ENCODE measurements at places on chromosomes 2 and 18. TPM values are rescaled to one million over a fixed set of nuclear protein-coding genes. Genes with fewer than 3 reads are reported as not detected.

GRCh38 chr2:169767243-169767888 is 31.3 kb upstream of the SSB start:
- DNase-seq = no peak

- no peak for DNase-seq
Observed at GRCh38 chr2:1715184-1716013, 28.9 kb downstream of the PXDN start.

- no peak for DNase-seq
Observed at GRCh38 chr2:49569176-49569575, 414.9 kb upstream of the FSHR start.

DNA sequence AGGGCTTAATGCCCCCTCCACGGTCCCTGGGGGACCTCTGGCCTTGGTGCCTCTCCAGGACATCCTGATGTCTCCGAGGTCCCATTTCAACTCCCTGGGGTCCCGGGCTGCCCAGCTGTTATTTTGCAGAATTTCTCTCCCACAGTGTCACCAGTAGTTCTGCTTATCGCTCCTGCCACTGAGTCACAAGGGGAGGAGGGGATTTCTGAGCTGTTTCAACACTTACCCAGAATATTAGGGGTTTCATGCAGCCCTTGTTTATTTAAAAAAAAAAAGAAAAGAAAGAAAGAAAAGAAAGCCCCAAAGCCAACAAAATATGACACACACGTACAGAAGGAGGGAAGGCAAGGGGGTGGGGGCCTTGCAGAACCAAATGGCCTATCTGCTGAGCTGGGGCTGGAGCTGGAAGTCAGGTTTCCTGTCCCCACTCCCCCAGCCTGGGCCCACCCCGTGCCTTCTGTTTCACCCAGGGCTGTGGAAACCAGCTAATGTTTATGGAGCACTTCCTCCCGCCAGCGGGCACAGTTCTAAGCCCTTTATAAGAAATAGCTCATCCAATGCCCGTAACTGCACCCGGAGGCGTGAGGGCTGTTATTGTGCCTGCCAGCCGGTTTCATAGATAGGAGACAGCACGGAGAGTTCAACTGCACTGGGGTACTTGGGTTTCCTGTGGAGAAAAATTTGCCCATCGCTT is 8.4 kb upstream of the ARID5A start:
- no peak for DNase-seq

DNA sequence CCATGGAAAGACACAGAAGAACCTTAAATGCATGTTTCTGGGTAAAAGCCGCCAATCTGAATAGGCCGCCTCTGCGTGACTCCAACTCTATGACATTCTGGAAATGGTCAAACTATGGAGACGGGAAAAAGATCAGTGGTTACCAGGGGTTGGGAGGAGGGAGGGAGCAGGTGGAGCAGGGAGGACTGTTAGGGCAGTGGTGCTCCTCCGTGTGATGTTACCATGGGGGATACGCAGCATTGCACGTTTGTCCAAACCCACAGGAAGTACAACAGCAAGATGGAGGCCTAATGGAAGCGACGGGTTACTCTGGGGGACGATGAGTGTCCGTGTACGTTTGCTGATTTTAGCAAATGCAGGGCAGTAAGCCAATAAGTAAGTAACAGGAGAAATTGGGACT is 17.2 kb downstream of the TMEM18 start:
- no peak for DNase-seq

DNA sequence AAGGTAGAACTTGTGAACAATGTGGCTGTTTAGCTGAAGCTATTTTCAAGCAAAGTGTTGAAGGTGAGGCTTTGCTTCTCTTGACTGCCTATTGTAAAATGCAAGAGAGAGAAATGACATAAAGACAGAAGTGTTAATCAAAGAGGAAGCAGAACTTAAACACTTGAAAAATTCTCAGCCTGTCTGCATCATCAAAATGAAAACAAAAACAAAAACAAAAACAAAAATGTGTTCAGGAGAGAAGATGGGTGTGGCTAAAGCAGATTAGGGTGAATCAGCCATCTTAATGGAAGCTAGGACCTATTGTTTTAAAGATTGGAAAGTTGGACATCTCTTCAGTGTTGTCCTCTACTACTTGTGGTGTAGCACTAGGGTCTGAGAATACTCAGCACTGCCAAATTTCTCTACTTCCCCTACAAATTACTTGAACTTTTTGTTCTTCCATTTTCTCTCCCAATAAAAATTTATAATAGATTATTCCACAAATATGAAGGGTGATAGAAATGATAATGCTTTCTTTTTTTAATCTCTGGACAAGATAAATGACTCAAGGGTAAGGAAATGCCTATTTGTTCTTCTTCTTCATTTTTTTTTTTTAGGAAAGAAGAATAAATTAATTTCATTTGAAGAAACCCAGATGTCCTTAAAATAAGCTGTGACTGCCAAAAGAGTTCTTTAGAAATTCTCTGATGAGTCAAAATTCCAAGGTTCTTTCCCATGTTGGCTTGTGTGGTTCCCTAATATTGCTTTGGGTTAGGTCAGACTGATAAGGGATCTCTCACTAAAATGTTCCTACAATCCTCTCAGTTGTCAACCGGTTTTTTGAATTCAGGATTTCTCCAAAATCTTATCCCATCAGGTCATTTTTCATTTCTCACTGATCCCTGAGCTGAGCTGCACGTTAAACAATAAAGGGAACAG is 571.2 kb upstream of the ZEB2 start:
- no peak for DNase-seq

- no peak for DNase-seq
Observed at GRCh38 chr18:3590096-3590630, 140.2 kb downstream of the TGIF1 start.

GRCh38 chr2:240130393-240131195 is 5.5 kb downstream of the COPS9 start:
- no peak for DNase-seq

GRCh38 chr18:75183524-75183923 is 25.4 kb downstream of the PTGR3 start:
- no peak for DNase-seq

DNA sequence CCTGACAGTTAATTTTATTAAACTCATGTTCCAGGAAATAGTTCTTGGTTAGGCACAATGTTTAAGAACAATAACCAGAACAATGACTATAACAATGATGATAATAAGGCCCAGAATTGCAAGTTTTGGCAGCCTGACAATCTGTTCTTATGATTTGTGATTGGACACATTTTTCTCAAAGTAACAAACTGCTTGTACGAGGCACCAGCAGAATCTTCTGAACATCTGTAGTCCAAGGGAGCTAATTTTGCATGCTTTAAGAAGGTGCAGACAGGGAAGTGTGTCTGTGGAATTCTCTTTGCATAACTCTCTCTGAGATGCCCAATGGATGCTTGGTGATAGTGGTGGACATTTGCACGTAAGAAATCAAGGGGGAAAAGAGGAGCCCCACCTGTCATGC is 709.3 kb downstream of the SLC4A3 start:
- no peak for DNase-seq

- DNase-seq = no peak
Observed at GRCh38 chr2:204074456-204074855, 137.9 kb downstream of the ICOS start.

- DNase-seq = no peak
Observed at GRCh38 chr2:109143214-109144187, 14.5 kb downstream of the SH3RF3 start.

GRCh38 chr18:25077038-25077943 is 274.7 kb downstream of the ZNF521 start:
- DNase-seq = no peak

- DNase-seq = no peak
Observed at GRCh38 chr2:160408173-160408958, 85.2 kb downstream of the RBMS1 start.

DNA sequence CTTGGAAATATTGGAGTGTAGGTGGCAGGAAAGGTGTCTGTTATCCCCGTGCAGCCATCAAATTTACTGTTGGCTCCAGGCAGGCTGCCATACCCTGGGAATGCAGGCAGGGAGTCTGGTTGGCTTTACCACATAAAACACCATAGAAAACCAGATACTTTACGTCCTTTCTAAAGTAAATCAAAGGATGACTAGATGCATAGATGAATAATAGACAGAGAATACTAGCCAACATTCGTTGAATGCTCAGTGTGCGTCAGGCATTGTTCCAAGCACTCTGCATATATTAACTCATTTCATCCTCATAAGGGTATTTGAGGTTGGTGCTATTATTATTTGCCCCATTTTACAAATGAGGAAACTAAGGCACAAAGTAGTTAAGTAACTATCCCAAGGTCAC is 65.2 kb downstream of the VSNL1 start:
- DNase-seq = no peak

Gene DSC3
- 210 TPM for total RNA-seq

Gene STK25
- 137 TPM for total RNA-seq

Gene LRRC30
- total RNA-seq = not detected

Gene FOXD4L1
- not detected for total RNA-seq

Data from esophagus squamous epithelium (tissue), 5 donors.